ENCODE measurements at places on chromosomes 7 and 10.

DNA sequence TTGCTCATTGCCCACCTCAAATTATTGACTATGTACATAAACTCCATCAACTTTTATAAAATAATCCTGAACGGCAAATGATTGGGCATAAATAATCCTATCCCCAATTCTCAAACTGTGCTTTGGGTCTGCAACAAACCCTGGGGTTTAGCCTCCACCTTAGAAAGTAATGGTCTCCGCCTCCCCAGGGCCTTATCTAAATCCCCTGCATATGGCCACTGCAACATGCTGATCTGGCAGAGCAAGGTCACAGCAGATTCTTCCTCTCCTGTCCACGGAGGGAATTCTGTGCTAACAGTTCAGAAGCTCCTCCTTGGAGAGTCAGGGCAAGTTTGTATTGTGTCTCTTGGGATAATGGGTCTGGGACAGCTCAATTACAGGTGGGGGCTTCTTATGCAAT lies 18.4 kb downstream of the FXYD4 start:
- DNase-seq: no peak

DNA sequence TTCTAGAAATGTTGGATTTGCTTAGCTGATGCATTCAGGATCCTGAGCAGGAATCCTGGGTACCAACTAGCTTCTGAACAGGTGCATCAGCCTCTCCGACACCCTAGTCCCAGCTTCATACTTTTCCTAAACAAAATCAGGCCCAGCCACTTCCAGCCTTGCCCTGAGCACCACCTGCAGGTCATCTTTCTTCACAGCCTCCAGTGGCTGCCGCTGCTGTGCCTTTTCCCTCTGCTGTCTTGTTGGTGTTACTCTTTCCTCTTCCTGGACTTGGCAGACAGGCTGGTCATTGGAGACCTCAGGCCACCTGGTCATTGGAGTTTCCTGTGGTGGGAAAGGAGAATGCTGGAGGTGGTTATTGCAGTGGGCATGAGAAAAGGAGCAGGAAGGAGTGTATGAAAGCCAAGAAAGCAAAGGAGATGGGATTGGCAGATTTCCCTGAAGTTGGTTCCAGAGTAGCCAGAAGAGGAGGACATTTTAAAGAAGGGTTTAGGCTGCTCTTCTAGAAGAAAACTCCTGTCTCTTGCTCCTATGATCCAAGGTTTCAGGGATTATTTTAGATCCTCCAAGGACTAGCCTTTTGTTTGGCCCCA lies 48.2 kb upstream of the NFKB2 start:
- no peak for DNase-seq

GRCh38 chr7:36884351-36884750 lies 160.1 kb upstream of the AOAH start:
- no peak for DNase-seq

DNA sequence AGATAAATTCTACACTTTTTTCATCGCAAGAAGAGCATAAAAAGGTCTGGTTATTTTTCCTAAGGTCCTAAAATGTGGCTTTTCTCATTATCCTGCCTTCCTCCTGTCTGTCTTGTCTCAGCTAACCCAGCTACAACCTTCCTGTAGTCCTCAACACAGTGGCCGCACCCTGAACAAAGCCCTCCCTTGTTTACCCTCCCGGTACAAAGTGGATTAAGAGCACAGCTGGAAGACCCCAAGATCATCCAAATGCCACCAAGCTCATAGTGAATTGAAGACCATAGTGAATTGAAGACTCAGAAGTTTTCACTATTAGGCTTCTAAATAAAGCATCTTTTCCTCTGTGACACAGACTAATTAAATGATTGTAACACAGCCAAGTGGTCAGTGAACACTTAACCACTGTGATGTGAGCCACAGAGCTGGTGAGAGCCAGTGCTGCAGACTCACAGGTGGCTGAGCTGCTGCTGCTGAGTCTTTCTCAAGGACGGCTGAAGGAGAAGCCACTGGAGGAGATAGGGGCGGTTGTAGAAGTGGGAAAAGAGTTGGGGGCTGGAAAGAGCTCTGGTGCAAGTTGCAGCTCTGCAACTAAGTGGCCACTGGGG lies 123.6 kb downstream of the ATXN7L1 start:
- DNase-seq: no peak

- no peak for DNase-seq
These were observed 9.8 kb downstream of the ALOX5 start for GRCh38 chr10:45383682-45384330.

DNA sequence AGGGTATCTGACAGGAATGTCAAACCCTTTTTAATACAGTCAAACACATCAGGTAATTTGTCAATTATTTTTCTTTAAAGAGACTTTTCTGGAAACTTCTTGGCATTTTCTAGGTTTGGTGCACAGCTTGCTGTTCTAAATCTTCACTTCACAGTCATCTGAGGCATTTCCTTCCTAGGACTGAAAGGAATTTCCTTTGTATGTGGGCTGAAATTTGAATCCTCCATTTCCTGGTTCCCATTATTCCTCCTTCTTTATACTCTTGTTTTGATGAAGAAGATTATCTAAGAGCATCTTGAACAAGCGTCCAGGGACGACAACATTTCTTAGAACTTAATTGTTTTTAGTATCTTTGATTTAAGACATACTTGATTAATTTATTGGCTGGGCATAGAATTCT lies 24.9 kb downstream of the CALD1 start:
- DNase-seq: no peak

DNA sequence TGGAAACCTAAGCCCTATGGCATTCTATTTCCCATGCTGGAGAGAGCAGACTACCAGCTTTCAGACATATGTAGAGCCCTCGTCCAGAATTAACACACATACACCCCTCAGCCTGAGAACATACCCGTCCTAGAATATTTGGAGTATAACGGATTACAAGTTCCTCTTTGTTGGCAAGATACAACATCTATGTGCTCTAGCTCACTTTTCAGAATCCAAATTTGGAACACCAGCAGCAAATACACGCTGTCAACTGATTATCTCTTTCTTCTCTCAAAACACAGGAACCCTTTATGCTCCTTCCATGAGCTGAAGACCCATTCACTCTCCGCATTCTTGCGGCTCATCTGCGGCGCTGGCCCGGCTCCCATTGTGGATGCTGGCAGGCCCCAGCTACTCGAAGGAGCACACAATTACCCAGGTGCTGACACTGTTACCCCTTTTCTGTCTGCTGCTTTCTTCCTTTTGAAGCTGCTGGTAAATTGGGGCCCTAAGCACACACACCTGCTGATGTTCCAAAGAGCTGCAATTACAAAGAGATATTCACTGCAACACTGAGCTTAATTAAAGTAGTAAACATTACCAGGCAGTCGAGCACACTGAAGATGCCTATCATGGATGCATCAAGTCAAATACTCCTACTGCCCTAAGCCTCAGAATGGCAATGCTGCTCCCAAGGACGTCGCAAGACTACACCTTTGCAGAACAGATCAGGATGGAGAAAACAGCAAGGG lies 70.0 kb downstream of the VOPP1 start:
- DNase-seq: no peak

DNA sequence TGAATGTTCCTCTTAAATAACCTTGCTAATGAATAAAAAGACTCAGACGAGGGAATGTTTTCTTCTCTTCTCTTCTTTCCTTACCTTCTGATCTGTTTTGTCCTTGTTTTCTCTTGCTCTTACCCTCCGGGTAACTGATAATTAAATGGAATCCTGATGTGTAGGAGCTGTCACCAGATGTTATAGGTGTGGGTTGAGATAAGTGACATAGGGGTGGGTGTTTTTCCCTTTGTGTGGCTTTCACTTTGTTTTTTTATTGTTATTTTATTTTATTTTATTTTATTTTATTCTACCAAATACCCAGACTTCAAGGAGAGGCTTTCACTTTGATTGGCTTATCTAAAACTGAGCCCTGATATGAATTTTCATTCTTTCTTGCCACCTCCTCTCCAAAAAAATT lies 25.5 kb downstream of the ANLN start:
- no peak for DNase-seq

- DNase-seq: no peak
These were observed 305.6 kb upstream of the FZD1 start for GRCh38 chr7:90958647-90959046.

DNA sequence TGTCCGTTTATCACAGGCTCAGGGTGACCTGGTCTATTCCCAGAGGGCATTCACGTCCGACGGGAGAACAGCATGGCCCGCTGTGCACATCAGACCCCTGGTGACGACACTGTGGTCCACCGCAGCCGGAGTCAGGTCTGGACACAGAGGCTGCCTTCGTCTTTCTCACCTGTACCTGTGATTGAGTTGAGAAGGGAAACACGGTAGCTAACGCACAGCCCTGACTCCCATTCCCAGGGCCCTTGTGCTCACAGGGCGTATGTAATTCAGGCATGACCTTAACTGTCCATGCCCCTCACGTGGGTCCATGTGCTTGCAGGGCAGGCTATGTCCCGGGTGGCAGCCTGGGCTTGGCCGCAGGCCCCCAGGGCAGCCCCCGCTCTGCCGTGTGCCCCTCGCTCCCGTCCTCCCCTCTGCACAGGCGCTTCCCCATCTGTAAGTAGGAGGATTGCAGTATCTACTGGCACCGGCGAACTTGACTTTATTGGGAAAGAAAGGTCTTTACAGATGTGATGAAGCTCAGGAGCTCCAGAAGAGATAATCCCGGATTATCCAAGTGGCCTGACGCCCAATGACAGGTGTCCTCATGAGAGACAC lies 221.3 kb upstream of the TCERG1L start:
- no peak for DNase-seq

DNA sequence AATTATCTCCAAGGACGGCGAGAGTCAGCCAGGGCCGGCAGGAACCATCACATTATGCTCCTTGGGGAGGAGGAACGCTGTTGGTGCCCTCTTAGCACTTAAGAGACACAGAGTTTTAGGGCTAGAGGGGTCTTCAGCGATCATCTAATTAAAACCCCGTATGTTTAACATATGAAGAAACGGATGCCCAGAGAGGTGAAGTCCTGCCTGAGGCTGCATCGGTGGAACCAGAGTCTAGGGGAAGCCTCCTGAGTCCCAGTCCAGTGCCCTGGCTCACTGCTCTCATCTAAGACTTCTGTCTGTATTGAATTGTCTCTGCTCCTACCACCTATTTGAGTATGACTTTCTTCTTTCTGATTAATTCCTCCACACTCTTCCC lies 688 bp upstream of the ABCB4 start:
- DNase-seq: no peak

GRCh38 chr7:1158203-1159126 lies 1.5 kb downstream of the ZFAND2A start:
- no peak for DNase-seq

DNA sequence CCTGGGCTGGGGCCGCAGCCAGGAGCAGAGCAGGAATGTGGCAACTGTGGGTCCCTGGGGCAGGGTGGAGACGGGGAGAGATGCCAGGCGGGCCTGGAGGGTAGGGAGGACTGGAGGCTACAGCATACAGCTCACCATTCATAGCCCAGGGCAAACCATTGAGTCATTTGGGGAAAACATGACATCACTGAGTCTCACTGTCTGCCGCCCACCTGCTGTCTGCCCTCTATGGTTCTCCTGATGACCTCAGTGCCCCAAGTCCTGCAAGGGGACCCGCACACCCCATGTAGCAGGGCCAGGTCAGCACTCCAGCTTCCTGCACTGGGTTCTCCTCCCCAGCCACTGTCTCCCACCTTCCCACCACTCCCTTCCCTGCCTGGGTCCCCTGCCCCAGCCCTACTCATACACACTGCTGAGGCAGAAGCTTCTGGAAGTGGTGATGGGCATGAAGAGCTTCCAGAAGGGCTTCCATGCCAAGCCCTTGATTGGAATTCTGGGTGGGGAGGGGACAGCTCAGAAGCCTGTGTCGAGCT lies 10.4 kb downstream of the CHST3 start:
- no peak for DNase-seq

- no peak for DNase-seq
These were observed 10.7 kb downstream of the HIP1 start for GRCh38 chr7:75727881-75728593.

GRCh38 chr7:154748089-154748786 lies 254.7 kb downstream of the PAXIP1 start:
- DNase-seq: no peak

DNA sequence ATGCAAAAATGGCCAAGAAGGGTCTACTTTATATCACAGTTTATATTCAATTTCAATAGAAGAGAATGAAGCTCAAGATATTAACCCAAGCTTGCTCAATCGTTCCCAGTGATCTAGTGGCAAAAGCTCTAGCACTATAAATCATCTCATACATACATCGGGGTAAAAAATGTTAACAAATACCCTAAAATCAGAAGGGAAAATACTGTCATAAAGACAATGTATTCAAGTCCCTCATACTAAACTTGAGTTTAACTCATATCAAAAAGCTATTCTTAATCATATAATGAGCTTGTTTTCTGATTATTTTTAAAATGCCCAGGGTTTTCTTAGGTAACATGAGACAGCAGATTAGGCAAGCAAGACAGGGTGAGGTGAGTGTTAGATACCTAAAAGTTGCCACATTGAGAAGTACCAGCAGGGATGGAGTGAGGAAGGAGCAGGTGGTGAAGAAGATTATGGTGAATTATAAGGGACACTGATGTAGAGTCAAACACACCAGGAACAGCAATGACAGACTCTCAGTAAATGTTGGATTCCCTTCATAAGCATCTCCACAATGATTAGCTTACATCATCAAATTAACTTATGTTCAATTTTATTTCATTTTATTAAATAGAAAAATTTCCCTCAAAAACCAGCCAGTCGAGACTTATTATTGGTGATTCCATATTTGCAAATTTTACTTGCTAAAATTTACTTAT lies 46.2 kb downstream of the ELAPOR2 start:
- no peak for DNase-seq

DNA sequence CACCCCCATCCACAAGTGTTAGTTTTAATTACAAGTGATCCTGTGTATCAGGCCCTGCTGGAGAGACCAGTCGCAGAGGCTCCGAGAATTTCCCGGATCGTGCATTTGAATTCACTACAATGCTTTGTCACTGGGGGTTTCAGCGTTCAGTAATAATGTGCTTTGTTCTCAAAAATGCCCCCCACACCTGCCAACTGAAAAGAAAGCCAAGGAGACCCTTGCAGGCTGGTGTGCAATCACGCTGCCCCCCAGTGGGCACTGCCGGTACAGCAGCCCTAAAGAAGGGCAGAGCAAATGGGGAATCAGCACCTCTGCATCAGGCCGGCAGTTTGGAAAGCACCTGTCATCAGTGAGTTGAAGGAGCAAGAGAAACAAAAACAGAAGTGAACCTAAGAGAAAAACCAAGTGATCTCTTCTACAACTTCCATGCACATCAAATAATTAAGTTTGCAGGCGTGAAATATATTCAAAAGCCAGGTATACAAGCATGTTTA lies 177.6 kb downstream of the PARD3 start:
- peak; percentile 37 for DNase-seq

DNA sequence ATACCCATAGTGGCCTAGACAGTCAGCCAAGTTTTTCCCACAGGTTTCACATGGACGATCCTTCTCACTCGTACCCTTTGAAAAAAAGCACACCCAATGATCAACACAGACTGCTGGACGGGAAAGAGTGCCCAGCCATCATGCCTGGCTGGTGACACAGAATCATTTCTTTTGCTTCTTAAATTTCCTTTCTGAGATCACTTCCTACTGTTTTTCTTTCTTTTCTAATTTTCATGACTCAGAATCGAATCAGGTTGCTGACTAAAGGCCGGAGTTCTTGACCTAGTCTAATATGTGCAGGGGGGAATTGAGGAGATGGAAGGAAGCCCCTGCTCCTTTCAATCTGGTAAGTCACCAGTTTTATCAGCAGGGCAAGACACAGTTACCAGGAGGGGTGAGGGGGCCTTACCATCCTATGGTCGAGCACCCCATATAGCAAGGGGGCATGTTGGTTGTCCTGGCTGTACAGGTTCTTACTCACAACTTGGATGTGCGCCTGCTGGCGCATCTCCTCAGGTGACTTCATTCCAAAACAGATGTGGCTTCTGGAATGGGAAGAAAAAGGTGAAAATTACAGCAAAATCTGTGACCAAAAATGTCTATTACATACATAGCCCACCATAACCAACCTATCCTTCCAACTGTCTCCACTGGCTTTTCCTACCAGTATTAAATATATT lies 3.5 kb downstream of the POLR3A start:
- no peak for DNase-seq
